ENCODE measurements at places on chromosomes 2 and 18. TPM values are rescaled to one million over a fixed set of nuclear protein-coding genes. Genes with fewer than 3 reads are reported as not detected.

- H3K4me1 ChIP-seq: no peaks in the 10 kb centered on the region
- DNase-seq: peak; percentile 44
- no peaks in the 10 kb centered on the region for H3K36me3 ChIP-seq
Observed at GRCh38 chr2:109736177-109736827, 57.8 kb upstream of the RGPD5 start.

GRCh38 chr2:11160731-11161455, 5.6 kb downstream of the SLC66A3 start:
- H3K36me3 ChIP-seq: no peaks in the 10 kb centered on the region
- peaks cover 1% of the 10 kb centered on the region for H3K4me1 ChIP-seq
- no peak overlapping the region for H3K27ac ChIP-seq
- DNase-seq: no peak
- no peaks in the 10 kb centered on the region for H3K27me3 ChIP-seq

DNA sequence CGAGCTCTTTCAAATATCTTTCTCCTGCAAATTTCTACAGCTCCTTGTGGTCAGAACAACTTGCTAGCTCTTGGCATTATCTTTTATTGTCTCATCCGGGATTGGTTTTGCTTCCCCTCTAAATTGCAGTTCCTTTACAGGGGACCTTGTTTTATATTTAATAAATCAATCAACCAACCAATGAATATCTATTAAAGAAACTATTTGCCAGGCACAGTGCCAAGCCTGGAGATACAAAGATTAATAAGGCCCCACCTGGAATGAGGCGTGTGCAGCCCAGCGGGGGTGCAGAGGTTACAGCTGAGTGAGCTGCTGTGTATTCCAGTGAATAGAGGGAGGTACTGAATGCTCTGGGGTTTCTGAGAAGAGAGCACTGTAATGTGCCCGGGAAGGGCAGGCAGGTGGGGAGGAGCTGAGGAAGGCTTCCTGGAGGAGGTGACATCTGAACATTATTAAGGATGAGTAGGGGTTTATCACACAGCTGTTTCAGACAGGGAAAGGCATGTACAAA, 51.8 kb downstream of the LIPG start:
- H3K36me3 ChIP-seq: no peaks in the 10 kb centered on the region
- no peak overlapping the region for H3K4me3 ChIP-seq
- peak; percentile 60 for DNase-seq
- H3K4me1 ChIP-seq: peaks cover 25% of the 10 kb centered on the region
- H3K27me3 ChIP-seq: no peaks in the 10 kb centered on the region

- H3K27me3 ChIP-seq: no peaks in the 10 kb centered on the region
- no peaks in the 10 kb centered on the region for H3K36me3 ChIP-seq
- H3K4me1 ChIP-seq: peaks cover 14% of the 10 kb centered on the region
- no peak for DNase-seq
Observed at GRCh38 chr2:132623096-132623839, 46.7 kb downstream of the LYPD1 start.

DNA sequence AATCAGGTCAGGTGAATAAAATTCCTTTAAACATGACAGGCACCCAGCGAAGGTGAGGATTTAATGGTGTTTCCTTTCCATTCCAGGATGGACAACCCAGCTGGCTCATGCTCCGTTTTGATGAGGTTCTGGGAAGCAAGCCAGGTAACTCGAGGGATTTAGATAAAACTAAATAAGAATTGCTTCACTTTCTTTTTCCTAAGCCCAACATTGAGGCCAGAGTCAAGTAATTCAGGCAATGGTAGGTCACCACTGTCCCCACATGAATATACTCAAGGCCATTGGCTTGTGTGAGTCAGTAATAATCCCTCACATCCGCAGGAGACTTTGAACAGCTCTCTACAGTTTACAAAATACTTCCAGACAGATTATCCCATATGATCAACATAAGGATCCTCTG, 16.2 kb upstream of the LRATD1 start:
- no peaks in the 10 kb centered on the region for H3K27me3 ChIP-seq
- no peak overlapping the region for H3K4me3 ChIP-seq
- peaks cover 3% of the 10 kb centered on the region for H3K4me1 ChIP-seq
- no peaks in the 10 kb centered on the region for H3K36me3 ChIP-seq
- H3K27ac ChIP-seq: no peak overlapping the region

DNA sequence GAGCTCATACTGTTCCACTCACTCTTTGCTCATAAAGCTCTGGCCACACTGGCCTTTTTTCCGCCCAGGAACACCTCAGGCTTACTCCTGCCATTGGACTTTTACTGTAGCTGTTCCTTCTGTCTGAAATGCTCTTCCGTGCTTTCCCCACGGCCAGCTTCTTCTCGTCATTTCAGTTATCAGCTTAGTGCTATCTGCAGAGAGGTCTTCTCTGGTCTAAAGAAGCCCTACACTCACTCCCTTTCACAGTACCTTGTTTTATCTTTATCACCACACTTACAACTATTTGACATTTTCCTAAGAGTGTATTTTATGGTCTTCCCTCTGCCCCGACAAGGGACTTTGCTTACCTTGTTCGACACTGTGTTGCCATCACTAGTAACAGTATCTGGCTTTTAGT, 388.1 kb upstream of the SPRED2 start:
- no peak overlapping the region for H3K4me3 ChIP-seq
- no peaks in the 10 kb centered on the region for H3K4me1 ChIP-seq
- DNase-seq: no peak
- H3K27ac ChIP-seq: no peak overlapping the region
- H3K27me3 ChIP-seq: peaks cover 5% of the 10 kb centered on the region

DNA sequence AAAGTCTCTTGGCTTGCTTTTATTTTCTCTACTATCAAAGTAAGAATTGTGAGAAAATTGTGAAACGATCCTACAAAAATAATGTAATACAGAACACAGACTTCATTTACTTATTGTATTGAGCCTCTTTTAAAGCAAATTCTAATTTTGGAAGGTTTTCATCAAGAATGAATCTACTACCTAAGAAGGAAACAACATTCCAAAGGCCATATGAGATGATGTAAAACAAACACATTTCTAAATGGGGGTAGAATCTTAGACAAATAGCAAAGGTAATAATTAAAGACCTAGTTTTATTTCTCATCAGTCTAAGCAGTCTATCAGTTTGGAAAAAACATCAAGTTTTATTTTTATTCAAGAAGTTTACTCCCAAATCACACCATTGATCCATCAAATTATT, 20.6 kb downstream of the FN1 start:
- H3K4me3 ChIP-seq: no peak overlapping the region
- H3K36me3 ChIP-seq: peaks cover 28% of the 10 kb centered on the region
- H3K4me1 ChIP-seq: peaks cover 28% of the 10 kb centered on the region

DNA sequence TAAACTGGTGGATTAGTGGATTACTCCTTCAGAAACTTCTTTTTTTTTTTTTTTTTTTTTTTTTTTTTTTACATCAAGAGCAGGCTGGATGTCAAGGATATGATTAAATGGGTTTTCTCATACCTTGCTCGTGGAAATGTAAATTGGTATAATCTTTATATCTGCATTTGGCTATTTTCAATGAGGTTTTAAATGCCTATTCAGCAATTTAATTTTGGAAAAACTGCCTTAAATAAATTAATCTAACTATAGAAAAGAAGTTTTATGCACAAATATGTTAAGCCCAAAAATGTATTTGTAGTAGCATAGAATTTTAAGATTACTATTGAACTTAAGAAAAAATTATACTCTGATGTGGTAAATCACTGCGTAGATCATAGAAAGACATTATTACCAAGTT, 11.4 kb upstream of the GAREM1 start:
- no peak overlapping the region for H3K4me3 ChIP-seq
- DNase-seq: no peak
- no peak overlapping the region for H3K27ac ChIP-seq
- H3K27me3 ChIP-seq: no peaks in the 10 kb centered on the region

Gene IGFBP5
- polyA plus RNA-seq: 58.4 TPM

Gene IL1RN
- 0.39 TPM for polyA plus RNA-seq

Gene PTPRN
- 9.2 TPM for polyA plus RNA-seq

All from large intestine (tissue), 12 donors.